IPS DF 6.9 (cell line): ENCODE measurements at places on chromosomes 5 and 9.
A peak's percentile ranks its signal among the peaks of the same experiment; 100 is the strongest.

GRCh38 chr9:92563116-92564100, 27.6 kb upstream of the ECM2 start:
- no peak overlapping the region for H3K4me3 ChIP-seq
- H3K36me3 ChIP-seq = no peaks in the 10 kb centered on the region
- no peak overlapping the region for H3K27ac ChIP-seq
- no peaks in the 10 kb centered on the region for H3K27me3 ChIP-seq
- no peak for DNase-seq
- H3K4me1 ChIP-seq = 0 out of 2 replicates have a peak, but pooled peaks cover 1% of the 10 kb centered on the region

DNA sequence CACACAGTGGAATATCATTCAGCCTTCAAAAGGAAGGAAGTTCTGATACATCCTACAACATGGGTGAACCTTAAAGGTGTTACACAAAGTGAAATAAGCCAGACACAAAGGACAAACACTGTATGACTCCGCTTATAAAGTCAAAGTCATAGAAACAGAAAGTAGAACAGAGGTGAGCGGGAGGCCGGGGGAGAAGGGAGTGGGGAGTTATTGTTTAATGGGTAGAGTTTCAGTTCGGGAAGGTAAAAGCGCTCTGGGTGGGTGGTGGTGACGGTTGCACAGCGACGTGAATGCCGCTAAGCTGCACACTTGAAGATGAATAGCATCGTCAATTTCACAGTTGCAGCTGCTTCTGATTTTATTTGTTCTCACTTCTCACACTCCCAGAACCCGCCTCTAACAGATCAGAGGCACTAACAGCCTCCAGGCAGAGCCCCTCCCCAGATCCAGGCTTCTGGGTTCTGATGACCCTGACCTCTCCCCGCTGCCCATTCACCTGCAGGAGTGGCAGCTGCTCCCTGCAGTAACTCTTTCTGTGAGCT, 34.1 kb downstream of the BNIP1 start:
- H3K27me3 ChIP-seq = no peaks in the 10 kb centered on the region
- no peaks in the 10 kb centered on the region for H3K36me3 ChIP-seq
- no peak overlapping the region for H3K27ac ChIP-seq
- H3K4me3 ChIP-seq = no peak overlapping the region
- no peak for DNase-seq

GRCh38 chr9:134258828-134259546, 67.3 kb upstream of the RXRA start:
- no peak overlapping the region for H3K4me3 ChIP-seq
- DNase-seq = no peak
- no peaks in the 10 kb centered on the region for H3K36me3 ChIP-seq
- no peaks in the 10 kb centered on the region for H3K4me1 ChIP-seq
- no peaks in the 10 kb centered on the region for H3K27me3 ChIP-seq

DNA sequence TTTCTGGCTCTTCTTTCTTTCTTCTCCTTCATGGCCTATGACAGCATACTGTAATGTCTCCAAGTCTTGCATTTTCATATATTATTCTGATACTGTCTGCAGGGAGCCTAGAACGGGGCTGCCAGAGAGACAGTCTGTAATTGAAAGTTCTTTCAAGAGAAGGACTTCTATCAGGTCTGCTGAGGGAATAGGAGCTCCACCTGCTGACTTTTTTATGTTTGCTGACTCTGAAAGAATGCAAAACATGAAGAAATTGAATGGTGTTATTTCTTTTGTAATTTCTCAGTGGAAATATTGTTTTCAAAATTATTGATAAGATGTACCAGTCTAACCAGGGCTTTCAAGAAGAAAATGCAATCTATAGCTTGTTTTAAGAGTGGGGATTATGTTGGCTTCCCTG, 121.9 kb upstream of the RFX3 start:
- no peak overlapping the region for H3K4me3 ChIP-seq
- H3K27ac ChIP-seq = no peak overlapping the region
- no peaks in the 10 kb centered on the region for H3K36me3 ChIP-seq
- no peaks in the 10 kb centered on the region for H3K27me3 ChIP-seq

- H3K4me1 ChIP-seq = no peaks in the 10 kb centered on the region
- H3K27me3 ChIP-seq = no peaks in the 10 kb centered on the region
- no peaks in the 10 kb centered on the region for H3K36me3 ChIP-seq
- no peak overlapping the region for H3K4me3 ChIP-seq
- H3K27ac ChIP-seq = no peak overlapping the region
- DNase-seq = no peak
Measured at GRCh38 chr9:20472342-20473045, 149.8 kb downstream of the MLLT3 start.

DNA sequence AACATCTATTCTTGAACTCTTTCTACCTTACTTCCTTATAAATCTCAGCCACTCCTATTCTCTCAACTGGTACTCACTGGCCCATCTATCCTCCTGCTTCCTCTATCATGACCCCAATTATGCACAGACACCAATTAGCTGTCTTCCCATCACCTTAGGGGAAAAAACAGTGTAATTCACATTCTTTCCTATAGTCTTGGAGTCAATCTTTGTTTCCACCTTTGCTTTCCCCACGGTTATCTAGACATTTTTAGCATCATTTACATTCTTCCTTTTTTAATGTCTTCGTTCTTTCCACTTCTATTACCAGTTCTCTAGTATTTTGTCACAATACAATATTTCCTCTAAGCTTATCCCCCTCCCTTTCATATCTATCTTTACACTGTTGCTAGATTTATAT, 449.4 kb downstream of the TMEM38B start:
- H3K4me1 ChIP-seq = no peaks in the 10 kb centered on the region
- H3K27me3 ChIP-seq = no peaks in the 10 kb centered on the region
- DNase-seq = no peak
- H3K4me3 ChIP-seq = no peak overlapping the region

- no peak overlapping the region for H3K27ac ChIP-seq
- H3K4me3 ChIP-seq = no peak overlapping the region
- no peaks in the 10 kb centered on the region for H3K36me3 ChIP-seq
- no peak for DNase-seq
- no peaks in the 10 kb centered on the region for H3K4me1 ChIP-seq
- H3K27me3 ChIP-seq = no peaks in the 10 kb centered on the region
Measured at GRCh38 chr5:73365301-73365853, 83.2 kb downstream of the FOXD1 start.

GRCh38 chr5:39376293-39376714, 12.0 kb upstream of the C9 start:
- no peaks in the 10 kb centered on the region for H3K36me3 ChIP-seq
- H3K27ac ChIP-seq = no peak overlapping the region
- peaks cover 1% of the 10 kb centered on the region; the same call in 1 of the 2 replicates for H3K4me1 ChIP-seq
- peak; percentile 41 for DNase-seq

DNA sequence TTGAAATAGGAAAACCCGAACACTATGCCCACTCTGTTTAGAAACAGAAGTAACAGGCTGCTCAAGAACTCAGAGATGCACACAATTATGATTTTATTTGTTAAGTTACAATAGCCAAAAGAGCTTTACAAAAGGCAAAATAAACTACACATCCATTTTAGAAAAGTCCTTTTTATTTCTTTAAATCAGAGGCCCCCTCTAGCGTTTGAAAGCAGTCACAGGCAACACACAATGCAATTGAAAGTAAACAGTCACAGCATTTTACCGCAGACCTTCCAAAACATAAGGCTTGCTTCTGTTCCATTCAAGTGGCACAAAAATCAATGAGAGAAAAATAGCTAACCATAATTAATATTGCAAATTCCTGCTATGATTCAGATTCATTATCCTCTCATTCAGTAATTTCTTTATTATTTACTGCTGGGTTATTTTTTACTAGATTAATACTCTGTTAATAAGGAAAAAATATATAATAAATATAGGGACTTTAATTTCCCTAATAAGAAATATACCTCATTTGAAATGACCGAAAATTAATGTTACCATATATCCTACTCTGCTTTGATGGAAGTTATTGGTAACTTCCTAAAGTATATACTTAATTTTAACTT, 78.3 kb downstream of the CEP120 start:
- H3K27me3 ChIP-seq = no peaks in the 10 kb centered on the region
- DNase-seq = no peak
- no peaks in the 10 kb centered on the region for H3K4me1 ChIP-seq
- H3K27ac ChIP-seq = no peak overlapping the region

DNA sequence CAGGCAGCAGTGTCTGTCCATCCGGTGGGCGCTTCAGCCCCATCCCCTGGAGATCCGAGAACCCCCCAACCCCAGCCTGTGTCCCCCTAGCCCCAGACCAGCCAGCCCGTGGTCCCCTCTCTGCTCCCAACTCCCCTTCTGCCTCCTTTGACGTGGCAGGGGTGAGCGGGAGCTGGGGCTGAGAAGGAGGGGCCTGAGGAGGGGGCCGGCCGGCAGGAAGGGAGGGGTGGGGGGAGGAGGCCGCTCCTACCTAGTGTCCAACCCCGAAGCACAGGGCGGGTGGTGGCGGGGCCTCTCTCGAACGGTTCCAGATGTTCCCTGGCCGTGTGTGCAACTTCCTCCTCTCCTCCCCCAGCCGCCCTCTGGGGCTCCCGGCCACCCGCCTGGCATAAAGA, 31.0 kb downstream of the GOLGA2 start:
- DNase-seq = no peak
- peaks cover 4% of the 10 kb centered on the region for H3K36me3 ChIP-seq
- no peak overlapping the region for H3K4me3 ChIP-seq
- no peaks in the 10 kb centered on the region for H3K27me3 ChIP-seq

GRCh38 chr5:60520451-60521227, 179.3 kb downstream of the DEPDC1B start:
- no peaks in the 10 kb centered on the region for H3K4me1 ChIP-seq
- H3K4me3 ChIP-seq = no peak overlapping the region
- no peak overlapping the region for H3K27ac ChIP-seq
- H3K36me3 ChIP-seq = no peaks in the 10 kb centered on the region

DNA sequence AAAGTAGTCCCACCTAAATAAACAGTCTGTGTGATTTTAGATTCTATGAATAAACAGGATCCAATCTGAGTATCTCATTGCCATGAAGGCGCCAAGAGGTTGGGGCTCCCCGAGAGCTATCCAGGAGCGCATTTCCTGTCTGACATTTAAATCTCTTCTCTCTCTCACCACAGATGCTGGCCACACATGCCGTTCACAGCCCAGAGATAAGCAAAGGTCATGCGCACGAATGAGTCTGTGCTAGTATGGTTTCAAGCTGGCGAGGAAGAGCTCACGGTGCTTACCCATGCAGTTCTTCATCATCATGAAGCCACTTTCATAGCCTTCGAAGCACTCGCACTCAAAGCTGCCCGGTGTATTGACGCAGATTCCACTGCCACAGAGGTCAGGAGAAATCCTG, 199.4 kb downstream of the FBN2 start:
- H3K27ac ChIP-seq = no peak overlapping the region

DNA sequence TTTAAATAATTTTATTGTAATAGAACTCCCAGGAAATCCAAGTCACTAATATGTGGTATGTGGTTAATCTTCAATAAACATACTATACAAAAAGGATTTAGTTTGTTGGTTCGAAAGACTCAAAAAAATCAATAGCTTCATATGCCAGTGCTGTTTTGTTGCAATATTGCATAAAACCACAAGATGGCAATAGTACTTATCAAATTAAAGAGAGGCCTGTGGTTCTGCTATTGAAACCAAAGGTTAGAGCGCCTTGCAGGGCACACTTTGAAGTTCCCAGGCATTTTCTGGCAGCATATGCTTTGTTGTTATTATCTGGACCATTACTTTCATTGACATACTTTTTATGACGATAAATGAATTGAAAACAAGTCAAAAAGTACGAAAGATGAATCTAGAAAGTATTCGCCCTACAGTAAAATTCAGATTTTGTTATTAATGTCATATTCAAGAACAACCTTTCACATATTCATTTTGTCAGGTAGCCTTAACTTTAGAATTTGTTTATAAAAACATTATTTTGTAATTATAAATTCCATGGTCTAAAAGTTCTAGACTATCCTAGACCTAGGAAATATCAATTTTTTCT, 316.3 kb downstream of the MCTP1 start:
- H3K27me3 ChIP-seq = no peaks in the 10 kb centered on the region
- H3K4me3 ChIP-seq = no peak overlapping the region
- no peaks in the 10 kb centered on the region for H3K36me3 ChIP-seq
- H3K27ac ChIP-seq = no peak overlapping the region
- H3K4me1 ChIP-seq = no peaks in the 10 kb centered on the region

DNA sequence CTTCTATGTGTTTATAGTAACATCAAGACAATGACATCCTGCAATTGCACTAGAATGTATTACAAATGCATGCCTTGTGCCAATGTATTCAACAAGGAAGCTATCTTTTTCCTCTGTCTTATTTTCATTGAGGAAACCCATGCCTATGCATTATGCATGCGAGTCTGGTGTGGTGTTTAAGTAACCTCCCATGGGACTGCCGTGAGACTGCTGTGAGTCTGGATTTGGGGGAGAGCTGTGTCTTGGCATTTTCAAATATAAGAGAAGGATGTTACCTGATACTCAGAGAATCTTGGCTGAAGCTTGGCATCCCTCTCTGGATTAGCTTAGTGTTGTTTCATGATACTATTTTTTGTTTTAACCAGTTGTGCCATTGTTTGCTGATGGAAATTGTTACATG, 98.3 kb downstream of the F2RL2 start:
- no peaks in the 10 kb centered on the region for H3K36me3 ChIP-seq
- H3K4me3 ChIP-seq = no peak overlapping the region
- no peak for DNase-seq
- H3K27me3 ChIP-seq = no peaks in the 10 kb centered on the region

- no peak overlapping the region for H3K27ac ChIP-seq
- no peaks in the 10 kb centered on the region for H3K27me3 ChIP-seq
- no peaks in the 10 kb centered on the region for H3K4me1 ChIP-seq
Measured at GRCh38 chr9:18720691-18721090, 246.7 kb downstream of the ADAMTSL1 start.

GRCh38 chr9:113125386-113126035, 25.3 kb upstream of the SLC31A2 start:
- H3K27me3 ChIP-seq = no peaks in the 10 kb centered on the region
- no peaks in the 10 kb centered on the region for H3K4me1 ChIP-seq
- no peaks in the 10 kb centered on the region for H3K36me3 ChIP-seq
- DNase-seq = no peak

DNA sequence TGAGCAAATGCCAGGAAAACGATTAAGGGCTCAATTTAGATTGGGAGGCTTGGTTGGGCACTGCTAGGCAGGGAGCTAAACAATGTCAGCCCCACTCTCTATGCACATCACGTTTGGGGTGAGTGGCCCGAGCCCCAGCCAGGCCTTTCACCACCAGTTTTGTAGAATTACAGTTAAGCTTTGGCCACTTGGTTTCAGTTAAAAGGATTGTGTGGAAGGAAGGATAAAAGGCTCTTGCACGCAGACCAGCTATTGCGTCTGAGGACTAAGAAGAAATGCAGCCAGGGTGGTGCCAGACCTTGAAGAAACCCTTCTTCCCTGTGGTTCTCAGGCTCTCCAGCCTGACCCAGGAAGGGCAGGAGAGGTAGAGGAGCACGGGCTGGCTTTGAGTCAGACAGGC, 125.3 kb upstream of the SLC44A1 start:
- no peak overlapping the region for H3K4me3 ChIP-seq
- H3K27ac ChIP-seq = no peak overlapping the region
- H3K36me3 ChIP-seq = no peaks in the 10 kb centered on the region
- peaks cover 2% of the 10 kb centered on the region; the same call in 1 of the 2 replicates for H3K4me1 ChIP-seq
- DNase-seq = no peak

GRCh38 chr5:137431051-137431450, 68.1 kb downstream of the SPOCK1 start:
- DNase-seq = no peak
- no peaks in the 10 kb centered on the region for H3K36me3 ChIP-seq
- no peaks in the 10 kb centered on the region for H3K27me3 ChIP-seq
- H3K4me3 ChIP-seq = no peak overlapping the region
- H3K27ac ChIP-seq = no peak overlapping the region
- no peaks in the 10 kb centered on the region for H3K4me1 ChIP-seq
